HCEC 1CT (cell line): ENCODE measurements at places on chromosomes 1 and 21.
A peak's percentile ranks its signal among the peaks of the same experiment; 100 is the strongest.

DNA sequence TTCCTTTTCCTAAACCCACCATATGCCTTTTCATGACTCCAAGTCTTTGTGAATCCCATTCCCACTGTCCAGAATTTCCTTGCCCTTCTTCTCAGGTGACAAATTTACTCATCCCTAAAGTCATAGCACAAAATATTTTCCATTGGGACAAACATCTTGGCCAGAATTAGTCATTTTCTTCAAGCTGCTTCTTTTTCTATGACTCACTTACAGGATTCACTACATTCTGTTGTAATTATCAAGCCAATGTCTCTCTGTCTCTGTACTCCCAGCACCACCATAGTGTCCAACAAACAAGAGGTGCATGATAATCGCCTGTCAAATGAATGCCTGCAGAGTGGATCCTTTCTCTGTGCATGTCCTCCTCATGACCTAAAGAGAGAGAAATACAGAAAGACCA, 37.8 kb downstream of the SGIP1 start:
- peak; percentile 88 for DNase-seq

GRCh38 chr1:204191456-204191855, 4.8 kb downstream of the KISS1 start:
- DNase-seq: no peak

DNA sequence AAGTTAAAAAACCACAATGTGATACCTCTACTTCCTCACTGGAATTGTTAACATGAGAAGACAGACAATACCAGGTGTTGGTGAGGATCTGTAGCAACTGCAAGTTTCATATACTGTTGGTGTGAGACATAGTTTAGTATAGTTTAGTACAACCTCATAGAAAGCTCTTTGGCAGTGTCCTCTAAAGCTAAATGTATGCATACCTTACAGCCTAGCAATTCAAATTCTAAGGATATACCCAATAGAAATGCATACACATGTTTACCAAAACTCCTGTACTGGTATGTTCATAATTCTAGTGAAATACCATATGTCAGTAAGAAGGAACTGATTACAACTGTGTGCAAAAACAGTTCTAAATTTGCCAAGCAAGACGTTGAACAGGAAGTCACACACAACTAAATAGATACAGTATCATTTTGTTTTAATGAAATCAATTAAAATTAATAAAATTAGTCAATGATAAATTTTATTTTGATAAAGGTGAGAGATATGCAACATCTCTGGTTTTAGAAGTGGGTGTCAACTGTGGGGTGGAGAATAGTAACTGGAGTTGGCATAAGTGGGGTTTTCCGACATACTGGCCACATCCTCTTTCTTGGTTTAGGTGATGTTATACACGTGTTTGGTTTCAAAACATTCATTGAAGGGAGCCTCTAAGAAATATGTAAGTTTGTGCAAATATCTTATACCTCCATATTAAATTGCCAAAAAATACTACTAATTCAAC, 450.7 kb downstream of the PTPRC start:
- no peak for DNase-seq

DNA sequence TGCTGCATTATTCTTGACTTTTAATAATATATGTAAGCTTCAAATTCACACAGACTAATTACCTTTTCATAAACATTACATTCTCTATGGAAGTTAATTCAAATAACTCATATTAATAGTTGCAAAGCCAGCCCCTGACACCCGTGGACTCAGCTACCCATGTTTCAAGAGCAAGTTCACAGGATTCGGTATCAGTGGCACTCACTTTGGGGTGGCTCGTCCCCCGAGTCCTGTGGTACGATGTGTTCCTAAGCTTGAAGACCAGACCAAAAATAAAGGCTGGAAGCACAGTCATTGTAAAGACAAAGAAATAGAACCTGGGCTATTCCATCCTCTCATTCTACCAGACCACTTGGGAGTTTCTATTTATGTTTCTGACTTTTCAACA, 70.9 kb downstream of the ITPKB start:
- DNase-seq: no peak

DNA sequence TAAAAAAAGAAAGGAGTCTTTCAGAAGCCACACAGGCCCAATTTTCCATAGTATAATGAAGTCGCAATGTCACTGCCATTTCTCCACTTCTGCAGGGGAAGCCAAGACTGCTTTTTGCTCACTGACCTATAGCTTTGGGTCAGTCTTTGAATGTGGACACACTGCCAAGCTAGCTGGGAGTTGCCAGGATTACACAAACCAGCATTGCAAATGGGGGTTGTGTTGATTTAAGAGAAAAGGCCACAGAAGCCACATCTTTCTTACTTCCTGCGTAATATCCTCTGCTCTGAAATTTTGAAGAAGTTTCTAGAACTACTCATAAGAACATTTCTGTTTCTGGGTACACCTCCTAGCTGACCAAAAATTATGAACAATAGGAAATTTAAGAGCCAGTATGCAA, 45.8 kb upstream of the SAMSN1 start:
- DNase-seq: no peak

- no peak for DNase-seq
Measured at GRCh38 chr1:200345520-200345919, 64.3 kb downstream of the ZNF281 start.

- DNase-seq: no peak
Measured at GRCh38 chr1:110903853-110904500, 31.0 kb downstream of the CD53 start.

DNA sequence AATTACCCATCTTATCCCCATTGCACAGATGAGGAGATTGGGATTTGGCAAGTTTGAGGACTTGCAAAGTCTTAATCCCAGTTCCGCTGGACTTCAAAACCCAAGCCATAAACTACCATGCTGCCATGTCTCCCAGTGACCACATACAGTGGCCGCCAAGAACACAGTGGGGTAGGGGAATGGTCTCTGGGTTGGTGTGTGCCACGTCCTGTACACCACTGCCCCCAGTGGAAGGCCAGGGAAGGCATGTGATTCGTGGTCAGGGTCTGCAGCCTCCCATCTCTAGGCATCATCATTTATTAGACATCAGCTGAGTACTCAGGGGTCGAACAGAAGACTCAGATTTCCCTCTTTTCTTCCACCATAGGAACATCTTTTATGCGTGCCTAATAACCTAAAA, 76.0 kb downstream of the MAN1C1 start:
- DNase-seq: no peak

GRCh38 chr1:167748906-167749305, 27.1 kb downstream of the MPZL1 start:
- no peak for DNase-seq

- no peak for DNase-seq
Measured at GRCh38 chr1:176785056-176785455, 322.1 kb downstream of the PAPPA2 start.

GRCh38 chr1:42983693-42984092, 25.0 kb upstream of the SLC2A1 start:
- DNase-seq: no peak

GRCh38 chr1:25727635-25728286, 72.2 kb upstream of the SELENON start:
- DNase-seq: no peak

DNA sequence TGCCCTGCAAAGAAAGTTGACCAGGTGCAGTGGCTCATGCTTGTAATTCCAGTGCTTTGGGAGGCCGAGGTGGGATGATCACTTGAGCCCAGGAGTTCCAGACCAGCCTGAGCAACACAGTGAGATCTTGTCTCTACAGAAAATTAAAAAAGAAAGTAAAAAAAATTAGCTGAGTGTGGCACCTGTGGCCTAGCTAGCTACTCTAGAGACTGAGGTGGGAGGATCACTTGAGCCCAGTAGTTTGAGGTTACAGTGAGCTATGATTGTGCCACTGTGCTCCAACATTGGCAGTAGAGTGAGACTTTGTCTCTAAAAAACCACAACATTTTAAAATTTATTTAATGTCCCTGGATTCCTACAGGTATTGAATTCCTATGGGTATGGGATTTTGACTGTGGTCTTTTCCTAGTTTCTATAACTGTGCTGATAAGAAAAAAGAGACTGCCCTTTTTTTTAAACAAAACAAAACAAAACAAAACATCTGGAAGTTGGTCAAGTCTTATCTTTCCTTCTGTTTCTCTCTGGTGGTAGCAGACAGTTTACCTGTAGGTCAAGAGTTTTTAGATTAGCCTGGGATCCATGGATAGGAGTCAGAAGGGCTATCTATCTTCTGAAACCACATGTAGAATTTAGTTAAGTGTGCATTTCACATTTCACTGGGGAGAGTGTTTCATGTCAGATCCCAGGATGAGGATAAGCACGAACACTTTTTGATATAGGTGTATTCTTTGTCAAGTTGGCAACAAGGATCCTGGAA, 18.8 kb downstream of the UCK2 start:
- DNase-seq: no peak

DNA sequence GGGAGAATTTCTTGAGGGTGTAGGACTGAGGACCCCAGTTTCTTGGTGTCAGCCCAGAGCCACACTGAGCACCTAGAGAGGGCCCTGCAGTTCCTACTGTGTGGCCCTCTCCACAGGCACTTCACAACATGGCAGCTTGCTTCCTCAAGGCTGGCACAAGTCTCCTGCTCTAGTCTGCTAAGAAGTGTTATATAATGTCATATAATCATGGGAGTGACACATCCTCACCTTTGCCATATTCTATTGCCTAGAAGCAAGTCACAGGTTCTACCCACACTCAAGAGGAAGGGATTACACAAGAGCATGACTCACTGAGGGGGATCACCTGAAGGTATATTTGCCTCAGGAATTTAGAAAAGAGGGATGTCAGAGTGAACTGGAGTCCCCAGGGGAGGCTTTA, 5.5 kb upstream of the SNX27 start:
- DNase-seq: no peak

GRCh38 chr1:26119892-26120608, 8.4 kb downstream of the PDIK1L start:
- DNase-seq: no peak

DNA sequence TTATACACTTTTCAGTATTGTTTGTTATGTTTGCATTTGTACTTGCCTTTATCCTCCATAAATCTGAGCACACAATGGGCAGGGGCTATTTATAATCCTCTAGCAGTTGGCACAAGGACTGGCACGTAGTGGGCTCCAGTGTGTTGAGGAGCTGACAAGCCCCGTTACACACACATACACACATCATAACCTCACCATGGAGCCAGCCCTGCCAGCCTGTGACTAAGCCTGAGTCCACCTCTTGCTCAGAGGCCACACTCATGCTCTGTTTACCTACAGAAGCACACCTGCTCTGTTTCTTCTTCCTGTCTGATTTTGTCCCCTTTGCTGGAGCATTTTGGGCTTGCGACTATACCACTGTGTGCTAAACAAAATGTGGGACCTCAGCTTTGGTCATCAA, 64.5 kb upstream of the SPATA6 start:
- DNase-seq: no peak

- no peak for DNase-seq
Measured at GRCh38 chr1:17230671-17231310, 18.1 kb upstream of the PADI3 start.

GRCh38 chr1:206025283-206025820, 1.7 kb upstream of the CTSE start:
- no peak for DNase-seq

DNA sequence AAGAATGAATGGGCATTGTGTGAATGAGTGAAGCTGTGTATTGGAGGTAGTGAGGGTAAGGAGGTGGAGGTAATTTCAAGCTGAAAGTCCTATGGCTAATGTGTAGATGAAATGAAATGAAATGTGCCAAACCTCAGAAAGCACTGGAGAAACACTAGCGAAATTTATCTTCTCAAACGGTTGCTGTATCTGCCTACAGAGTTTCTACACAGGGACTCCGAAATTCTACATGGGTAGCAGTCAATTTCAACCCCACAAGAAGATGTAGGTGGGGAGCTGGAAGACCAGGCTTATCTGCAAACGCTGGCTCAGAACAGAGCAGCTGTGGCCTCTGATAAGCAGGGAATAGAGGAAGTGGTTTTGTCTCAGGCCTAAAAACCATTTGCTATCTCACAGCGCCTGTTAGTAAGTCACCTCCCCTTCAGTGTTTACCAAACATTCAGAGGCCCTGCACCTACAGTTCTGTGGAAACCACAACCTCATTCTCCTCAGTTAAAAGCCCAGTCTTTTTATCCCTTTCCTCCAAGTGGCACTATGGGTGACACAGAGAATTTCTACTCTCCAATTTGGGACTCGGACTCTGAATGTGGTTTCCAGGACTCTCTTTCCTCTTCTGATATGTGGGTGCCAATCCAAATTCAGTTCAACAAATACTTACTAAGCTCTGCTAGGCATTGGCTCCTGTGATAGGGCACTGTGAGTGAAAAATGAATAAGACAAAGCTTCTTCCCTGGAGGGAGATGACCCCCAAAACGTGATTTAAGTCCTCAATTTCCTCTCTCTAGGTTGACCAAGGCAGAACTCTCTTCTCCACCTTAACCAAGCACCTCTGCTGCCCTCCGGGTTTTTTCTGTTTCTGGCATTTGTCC, 17.2 kb upstream of the SLAMF6 start:
- DNase-seq: no peak

- DNase-seq: no peak
Measured at GRCh38 chr1:119068427-119068826, 72.0 kb downstream of the WARS2 start.

DNA sequence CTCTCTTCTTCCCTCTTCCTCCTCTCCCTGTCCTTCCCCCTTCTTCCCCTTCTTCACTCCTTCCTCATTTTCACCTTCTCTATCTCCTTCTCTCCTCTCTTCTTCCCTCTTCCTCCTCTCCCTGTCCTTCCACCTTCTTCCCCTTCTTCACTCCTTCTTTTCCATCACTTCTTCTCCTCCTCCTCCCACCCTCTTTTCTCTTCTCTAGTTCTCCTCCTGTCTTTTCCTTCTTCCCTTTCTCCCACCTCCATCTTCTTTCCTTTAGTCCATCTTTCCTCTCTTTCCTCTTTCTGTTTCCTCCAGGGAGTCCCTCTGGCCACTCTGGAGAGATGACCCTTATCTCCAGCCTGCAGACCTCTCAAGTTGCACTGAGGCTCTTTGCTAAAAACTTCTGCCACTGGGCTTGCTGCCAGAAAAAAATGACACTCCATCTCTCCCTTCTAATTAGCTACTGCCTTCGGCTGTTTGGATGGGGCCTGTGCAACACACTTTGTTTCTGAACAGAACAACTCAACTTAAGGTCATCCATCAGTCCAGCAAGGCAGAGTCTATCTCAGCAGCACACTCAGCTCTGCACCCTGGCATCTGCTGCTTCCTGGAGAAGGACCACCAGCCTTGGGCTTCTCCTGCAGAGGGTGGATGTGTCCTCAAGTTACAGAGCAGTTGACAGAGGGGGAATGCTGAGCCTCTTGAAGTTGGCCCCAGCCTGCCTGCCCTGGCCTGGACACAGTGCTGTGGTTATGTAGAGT, 538.8 kb downstream of the MATN1 start:
- DNase-seq: no peak

GRCh38 chr21:34284666-34285065, 79.1 kb upstream of the KCNE2 start:
- DNase-seq: no peak

- DNase-seq: no peak
Measured at GRCh38 chr1:212504171-212504803, 71.6 kb downstream of the NENF start.

GRCh38 chr1:19923137-19923952, at the start of gene PLA2G2E:
Gene PLA2G2E, minus strand, starts transcription at chr1:19923617. Its CDS starts 58 bp downstream, at chr1:19923559.
- no peak for DNase-seq

DNA sequence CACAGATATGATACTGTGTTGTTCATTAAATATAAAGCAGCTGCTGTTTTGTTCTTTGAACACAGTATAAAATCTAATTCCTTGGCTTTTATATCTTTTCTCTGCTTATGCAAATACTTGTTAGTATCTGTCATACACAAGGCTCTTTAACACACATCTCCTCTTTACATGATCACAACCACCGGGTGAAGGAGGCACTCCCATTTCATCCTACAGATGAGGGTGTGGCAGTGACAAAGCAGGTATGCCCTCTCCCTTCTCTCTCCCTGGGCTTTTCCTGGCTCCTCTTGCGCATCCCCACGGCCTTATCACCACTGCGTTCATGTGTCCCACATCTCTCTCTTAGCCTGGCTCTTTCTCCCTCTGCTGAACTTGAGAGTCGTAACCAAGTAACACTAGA, 38.2 kb downstream of the JUN start:
- DNase-seq: no peak
